Stimulated activated CD8-positive, alpha-beta memory T cell treated with anti-CD3 and anti-CD28 coated beads, Interleukin-4, amount 100 ng/mL, for 1 hour (primary cell): ENCODE measurements at places on chromosomes 6 and 20.

GRCh38 chr20:3563548-3564177 lies 92.8 kb downstream of the ATRN start:
- no peak for DNase-seq

DNA sequence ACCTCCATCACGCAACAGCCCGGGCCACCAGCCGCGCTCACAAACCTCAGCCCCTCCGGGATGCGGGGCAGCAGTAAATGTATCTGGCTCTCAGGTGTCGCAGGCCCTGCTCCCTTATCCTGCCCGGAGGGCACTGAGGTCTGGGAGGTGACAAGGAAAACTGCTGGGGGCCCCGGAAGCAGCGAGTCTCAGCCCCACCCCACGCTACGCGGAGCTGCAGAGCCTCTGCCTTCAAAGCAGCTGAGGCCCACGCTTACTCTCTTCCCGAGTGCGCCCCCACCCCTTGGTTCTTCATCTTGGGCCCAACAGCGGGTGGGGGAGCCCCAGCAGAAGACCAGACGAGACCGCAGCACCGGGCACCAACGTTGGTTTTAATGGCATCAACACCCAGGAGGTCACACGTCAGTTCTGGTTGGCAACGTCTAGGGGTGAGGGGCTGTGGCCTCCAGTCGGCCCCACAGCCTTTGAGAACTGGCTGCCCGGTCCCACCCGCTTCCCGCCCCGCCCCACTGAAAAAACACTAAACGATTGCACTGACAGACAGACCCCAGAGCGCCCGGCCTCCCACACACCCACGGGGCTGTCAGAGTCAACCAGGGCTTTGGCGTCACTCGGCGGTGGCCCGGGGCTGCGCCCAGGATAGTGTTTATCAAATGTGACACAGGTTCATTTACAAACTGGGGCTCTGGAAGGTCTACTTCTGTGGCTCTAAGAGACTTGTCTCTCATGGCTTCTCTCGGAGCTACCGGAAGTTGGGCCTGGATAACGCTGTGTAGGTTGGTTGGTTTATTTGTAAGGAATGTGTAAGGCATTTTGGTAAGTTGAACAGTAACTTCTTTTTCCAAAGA lies 43.7 kb downstream of the DSTN start:
- no peak for DNase-seq

GRCh38 chr6:118774581-118774980 lies 119.4 kb upstream of the ASF1A start:
- no peak for DNase-seq

DNA sequence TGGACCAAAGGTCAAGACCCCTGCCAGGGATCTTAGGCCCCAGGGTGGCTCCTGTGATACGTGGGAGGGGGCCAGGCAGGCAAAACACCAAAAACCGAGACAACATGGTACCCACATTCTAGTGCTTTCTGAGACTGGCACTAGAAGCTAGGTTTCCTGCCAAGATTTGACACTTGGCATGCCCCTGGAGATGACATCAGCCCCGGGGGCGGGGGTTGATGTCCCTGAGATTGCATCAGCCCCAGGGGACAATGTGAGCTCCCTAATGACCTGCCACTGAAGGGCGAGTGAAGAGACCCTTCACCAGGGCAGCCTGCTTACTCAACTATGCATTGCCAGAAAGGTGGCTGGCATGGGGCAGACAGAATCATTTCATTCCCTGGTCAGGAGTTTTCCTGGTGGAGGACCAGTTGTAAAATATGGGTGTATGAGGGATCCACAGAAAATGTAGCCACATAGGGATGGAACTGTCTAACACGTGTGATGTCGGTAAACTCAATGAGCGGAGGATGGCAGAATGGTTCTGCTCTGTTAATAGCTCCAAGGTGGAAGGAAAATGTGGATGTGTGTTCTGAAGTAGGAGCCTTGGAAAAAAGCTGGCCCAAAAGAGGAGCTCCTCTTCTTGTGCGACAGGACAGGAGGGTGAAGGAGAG lies 219.7 kb downstream of the UNC5CL start:
- DNase-seq, result no peak

DNA sequence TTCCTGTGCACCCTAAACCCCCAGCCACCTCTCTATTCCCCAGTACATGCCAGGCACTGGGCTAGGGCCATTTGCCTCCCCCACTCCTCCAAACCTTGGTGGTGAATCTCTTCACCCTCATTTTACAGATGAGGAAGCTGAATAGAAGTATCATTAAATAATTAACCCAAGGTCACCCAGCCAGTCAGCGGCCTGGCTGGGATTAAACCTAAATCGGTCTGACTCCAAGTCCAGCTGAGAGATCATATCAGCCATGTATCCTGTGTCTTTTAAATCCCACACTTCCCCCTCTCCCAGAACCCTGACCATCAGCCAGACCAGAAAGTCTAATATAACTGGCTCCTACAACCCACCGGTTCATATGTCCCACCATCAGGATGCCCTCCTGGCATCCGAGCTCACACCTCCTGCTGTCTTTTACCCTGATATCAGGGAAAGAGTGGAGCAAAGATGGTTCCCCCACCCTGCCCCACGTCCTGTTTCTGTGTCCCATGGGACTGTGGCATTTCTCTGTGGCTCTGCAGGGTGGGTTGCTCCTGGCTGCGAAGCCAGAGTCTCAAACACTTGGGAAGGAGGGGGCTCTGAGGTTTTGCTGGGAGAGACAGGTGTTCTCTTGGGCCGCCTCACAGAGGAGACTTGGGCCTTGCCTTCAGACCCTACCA lies 145.3 kb downstream of the VEGFA start:
- DNase-seq, result no peak
